ENCODE measurements at places on chromosomes 5 and 9. TPM values are rescaled to one million over a fixed set of nuclear protein-coding genes. Genes with fewer than 3 reads are reported as not detected.

Gene TMEM174
- not detected for total RNA-seq

Gene SIGMAR1
- total RNA-seq: 244 TPM

Gene LEAP2
- not detected for total RNA-seq

Gene NUTM2G
- total RNA-seq: not detected

Gene ANKRD31
- not detected for total RNA-seq

Gene RAD50
- total RNA-seq: 12.6 TPM

Gene IQGAP2
- 0.71 TPM for total RNA-seq

Gene ADAMTS16
- total RNA-seq: not detected

Gene ABLIM3
- total RNA-seq: 47.0 TPM

Gene S1PR3
- total RNA-seq: 75.8 TPM

Gene PCDHGA10
- total RNA-seq: 4.6 TPM

Gene GAPT
- total RNA-seq: not detected

Gene EQTN
- not detected for total RNA-seq

Gene SOX30
- not detected for total RNA-seq

Gene GFI1B
- not detected for total RNA-seq

Gene MRPL22
- 42.2 TPM for total RNA-seq

Gene LRRC19
- total RNA-seq: not detected

Gene AJM1
- not detected for total RNA-seq

Gene ISL1
- not detected for total RNA-seq

Gene UIMC1
- 22.8 TPM for total RNA-seq

Gene CXCL14
- total RNA-seq: 0.29 TPM

Gene TAF11L5
- not detected for total RNA-seq

Gene CMBL
- total RNA-seq: 10.3 TPM

Gene MARCHF6
- 24.2 TPM for total RNA-seq

Gene MIER3
- total RNA-seq: 11.0 TPM

Gene PCDHB14
- total RNA-seq: under 0.01 TPM

Gene C9orf153
- not detected for total RNA-seq

Gene SLC22A4
- total RNA-seq: 4.9 TPM

Gene ST8SIA4
- 0.18 TPM for total RNA-seq

Gene ARL10
- total RNA-seq: 3.4 TPM

Gene ANKRD18A
- not detected for total RNA-seq

Gene RETREG1
- not detected for total RNA-seq

Gene GABRA1
- not detected for total RNA-seq

Gene WDR38
- total RNA-seq: not detected

Gene HTR1A
- not detected for total RNA-seq

Gene FOXB2
- not detected for total RNA-seq

Gene NKD2
- not detected for total RNA-seq

Gene GDNF
- not detected for total RNA-seq

Gene PRSS3
- total RNA-seq: 50.3 TPM

Gene ADGRV1
- total RNA-seq: not detected

Gene LVRN
- 0.35 TPM for total RNA-seq

Gene RBM27
- 15.4 TPM for total RNA-seq

Gene IFNK
- not detected for total RNA-seq

Gene C5orf58
- not detected for total RNA-seq

Gene PCAT7
- total RNA-seq: under 0.01 TPM

Gene PCDHGA3
- total RNA-seq: not detected

Gene GDF9
- not detected for total RNA-seq

Gene SEMA5A
- total RNA-seq: 5.8 TPM

Gene HTR4
- not detected for total RNA-seq

Gene QRFP
- not detected for total RNA-seq

Gene AIF1L
- not detected for total RNA-seq

Gene SLC6A18
- total RNA-seq: not detected

Gene WHRN
- total RNA-seq: 0.35 TPM
